Stimulated activated CD8-positive, alpha-beta memory T cell treated with anti-CD3 and anti-CD28 coated beads, Interleukin-2, amount 100 ng/mL, for 48 hours (primary cell): ENCODE measurements at places on chromosomes 1 and 21.
A peak's percentile ranks its signal among the peaks of the same experiment; 100 is the strongest.

DNA sequence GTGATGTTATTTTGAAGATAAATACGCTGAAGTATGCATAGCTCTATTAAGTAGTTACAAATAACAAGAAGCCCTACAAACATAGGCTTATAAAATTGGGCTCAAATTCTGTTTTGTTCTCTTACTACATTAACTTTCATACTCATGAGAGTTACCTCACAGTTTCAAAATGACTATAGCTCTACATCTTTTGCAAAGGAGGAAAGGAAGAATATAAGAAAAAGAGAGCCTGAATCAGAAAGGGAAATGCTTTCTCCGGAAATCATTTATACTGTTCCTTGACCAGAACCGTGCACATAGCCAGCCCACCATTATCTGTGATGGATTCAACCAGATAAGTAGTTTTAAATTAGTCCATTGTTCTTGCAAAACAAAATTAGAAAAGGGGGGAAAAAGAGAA lies 1252.1 kb downstream of the NCAM2 start:
- no peak for DNase-seq

DNA sequence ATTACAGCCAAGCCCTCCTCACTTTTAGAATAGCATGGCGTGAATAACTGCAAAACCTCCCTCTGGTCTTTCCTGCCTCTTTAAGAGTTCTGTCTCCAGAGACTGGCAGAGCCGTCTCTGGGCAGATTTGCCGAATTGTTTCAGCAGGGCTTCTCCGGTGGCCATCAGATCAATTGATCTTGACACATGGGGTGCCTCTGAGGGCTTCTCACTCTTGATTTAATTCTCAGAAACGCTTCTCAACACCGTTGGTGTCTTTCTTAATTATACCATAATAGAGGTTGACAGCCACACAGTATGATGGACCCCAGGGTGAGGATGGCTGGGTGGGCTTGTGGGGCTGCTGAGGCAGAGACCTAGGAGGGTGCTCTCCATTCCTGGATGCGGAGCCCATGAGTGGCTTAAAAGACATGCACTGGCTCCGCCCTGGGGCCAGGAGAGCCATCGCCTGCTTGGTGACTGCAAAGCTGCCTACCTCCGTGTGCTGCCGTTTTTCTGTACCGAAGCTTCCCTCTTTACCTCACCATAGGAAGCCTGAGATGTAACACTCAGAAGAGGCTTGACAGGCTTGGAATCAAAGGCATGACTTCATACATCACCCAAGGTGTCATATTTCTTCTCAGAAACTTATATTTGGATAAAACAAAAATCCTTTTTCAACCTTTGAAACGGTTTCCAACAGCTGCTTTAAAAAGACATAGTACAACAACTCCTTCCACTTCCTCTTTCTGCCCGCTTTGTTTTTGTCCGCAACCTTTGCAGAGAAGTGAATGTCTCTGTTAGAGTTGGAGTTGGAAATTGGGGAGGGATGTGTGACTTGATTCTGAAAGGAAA lies 82.9 kb downstream of the GALNT2 start:
- no peak for DNase-seq

- DNase-seq = no peak
Observed at GRCh38 chr1:27163093-27163492, 8.2 kb upstream of the SLC9A1 start.

DNA sequence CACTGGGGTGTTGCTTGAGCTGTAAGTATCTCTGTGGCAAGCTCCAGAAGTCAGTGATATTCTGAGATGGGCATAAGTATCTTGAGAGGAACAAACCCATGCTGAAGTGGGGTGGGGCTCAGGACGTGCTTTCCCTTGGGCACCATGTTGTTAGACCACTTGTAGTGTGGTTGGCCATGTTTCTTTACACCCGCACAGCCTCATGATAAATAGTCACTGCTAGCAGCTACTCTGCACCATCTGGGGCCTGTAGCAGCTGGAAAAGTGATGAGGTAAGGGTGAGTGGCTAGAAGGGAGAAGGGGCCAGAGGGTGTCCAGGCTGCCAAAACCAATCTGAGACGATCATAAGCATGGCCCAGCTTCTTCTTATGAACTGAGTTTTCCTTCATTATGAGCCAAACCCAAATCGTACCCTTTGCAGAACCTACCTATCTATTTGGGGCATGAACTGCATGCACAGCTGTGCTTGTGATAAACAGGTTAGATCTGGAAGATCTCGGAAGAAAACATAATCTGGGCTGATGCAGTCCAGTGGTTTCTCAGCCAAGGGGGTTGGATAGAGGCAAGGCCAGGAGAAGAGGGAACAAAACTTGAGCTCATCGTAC lies 91.9 kb upstream of the IRF2BP2 start:
- DNase-seq = no peak

GRCh38 chr1:248585266-248585665 lies 10.7 kb upstream of the OR2T34 start:
- DNase-seq = no peak

GRCh38 chr1:194223596-194223995 lies 1037.2 kb upstream of the B3GALT2 start:
- no peak for DNase-seq

- no peak for DNase-seq
Observed at GRCh38 chr1:223834660-223835263, 11.0 kb downstream of the TP53BP2 start.

DNA sequence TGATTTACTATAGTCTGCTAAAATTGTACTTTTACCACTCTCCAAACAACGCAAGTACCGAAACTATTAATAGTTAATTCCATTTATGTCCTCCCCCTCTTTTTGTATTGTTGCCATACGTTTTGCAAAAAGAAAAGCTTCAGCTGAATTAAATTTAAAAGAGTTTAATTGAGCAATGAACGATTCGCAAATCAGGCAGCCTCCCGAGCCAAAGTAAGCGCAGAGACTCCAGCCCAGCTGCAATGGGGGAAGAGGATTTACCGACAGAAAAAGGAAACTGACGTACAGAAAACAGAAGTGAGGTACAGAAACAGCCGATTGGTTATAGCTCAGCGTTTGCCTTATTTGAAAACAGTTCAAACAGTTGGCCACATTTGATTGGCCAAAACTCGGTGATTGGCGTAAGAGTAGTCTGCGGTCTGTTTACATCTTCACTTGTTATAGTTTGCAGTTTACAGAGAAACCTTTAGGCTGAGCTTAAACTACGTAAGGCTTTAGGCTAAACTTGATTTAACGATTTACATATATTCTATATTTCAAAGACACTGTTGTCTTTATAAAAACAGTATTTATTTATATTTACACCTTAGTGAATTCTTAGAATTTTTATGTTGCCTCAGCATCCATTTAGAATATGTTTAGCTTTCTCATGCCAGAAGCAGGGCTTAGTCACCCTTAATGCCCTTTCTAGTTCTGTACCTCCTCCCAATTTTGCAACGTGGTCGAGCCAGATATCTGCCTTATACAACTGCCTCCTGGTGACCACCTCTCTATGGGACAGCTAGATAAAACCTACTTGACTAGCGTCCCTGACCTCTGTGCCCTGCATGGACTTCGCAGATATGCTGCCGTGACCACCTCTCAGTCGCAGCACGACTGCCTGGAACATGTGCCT lies 23.8 kb downstream of the CR1 start:
- DNase-seq = no peak

GRCh38 chr1:65002156-65002507 lies 35.8 kb upstream of the JAK1 start:
- no peak for DNase-seq

- no peak for DNase-seq
Observed at GRCh38 chr1:29249170-29249691, 12.9 kb downstream of the PTPRU start.

GRCh38 chr1:161021165-161021969 lies 415 bp upstream of the F11R start:
- DNase-seq = peak; percentile 81

DNA sequence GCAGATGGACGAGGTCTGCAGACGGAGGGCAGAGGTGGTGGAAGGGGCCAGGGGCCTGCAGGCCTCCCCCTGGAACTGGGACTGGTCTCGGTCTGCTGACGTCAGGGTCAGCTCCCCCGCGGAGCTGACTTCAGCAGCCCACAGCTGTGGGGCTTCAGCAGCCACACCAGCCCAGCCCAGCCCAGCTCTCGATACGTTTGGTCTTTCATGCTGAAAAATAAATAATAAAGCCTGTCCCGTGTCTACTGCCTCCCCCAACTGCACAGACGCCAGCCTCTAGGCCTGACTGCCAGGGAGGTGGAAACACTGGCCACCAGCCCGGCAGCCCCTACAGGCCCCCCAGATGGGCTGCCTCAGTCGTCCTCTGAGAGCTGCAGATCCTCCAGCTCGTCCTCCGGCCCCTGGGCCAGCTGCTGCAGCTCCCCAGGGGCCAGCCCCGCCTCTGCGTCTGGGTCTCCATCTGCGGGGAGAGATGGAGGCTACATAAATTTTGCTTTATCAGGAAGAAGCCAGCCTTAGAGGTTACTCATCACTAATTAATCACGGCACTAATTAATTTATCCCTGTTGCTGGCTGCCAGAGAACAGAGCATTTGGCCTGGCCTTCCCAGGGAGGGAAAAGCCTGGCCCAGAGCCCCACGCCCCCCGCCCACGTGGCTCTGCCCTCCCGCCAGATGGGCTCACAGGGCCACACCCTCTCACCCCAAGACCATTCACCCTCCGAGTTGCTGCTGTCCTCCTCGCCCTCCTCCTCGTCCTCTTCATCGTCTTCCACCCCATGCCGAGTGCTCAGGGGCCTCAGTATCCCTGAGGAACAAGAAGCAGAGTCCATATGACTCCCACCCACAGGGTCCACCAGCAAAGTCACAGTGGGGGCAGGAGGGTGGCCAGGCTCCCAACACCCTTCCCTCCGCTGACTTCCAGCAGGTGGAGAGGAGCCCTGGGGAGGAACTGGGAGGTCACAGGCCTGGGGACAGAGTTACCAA lies 14.4 kb downstream of the NOC2L start:
- DNase-seq = no peak

DNA sequence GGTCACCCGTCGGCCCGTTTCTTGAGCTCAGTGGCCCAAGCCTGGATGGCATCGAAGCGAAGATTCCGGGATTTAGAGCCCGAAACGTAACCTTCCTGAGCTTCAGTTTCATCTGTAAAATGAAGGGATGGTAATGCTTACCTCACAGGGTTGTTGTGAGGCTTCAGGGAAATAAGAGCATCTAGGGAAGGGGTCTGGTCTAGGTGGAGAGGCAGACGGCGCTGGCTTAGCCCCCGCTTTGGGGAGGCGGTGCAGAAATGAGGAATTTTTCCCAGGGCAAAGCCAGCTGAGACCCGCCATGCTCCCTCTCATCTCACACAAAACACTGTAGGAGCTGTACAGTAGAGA lies 717 bp upstream of the MYCL start:
- DNase-seq = no peak

DNA sequence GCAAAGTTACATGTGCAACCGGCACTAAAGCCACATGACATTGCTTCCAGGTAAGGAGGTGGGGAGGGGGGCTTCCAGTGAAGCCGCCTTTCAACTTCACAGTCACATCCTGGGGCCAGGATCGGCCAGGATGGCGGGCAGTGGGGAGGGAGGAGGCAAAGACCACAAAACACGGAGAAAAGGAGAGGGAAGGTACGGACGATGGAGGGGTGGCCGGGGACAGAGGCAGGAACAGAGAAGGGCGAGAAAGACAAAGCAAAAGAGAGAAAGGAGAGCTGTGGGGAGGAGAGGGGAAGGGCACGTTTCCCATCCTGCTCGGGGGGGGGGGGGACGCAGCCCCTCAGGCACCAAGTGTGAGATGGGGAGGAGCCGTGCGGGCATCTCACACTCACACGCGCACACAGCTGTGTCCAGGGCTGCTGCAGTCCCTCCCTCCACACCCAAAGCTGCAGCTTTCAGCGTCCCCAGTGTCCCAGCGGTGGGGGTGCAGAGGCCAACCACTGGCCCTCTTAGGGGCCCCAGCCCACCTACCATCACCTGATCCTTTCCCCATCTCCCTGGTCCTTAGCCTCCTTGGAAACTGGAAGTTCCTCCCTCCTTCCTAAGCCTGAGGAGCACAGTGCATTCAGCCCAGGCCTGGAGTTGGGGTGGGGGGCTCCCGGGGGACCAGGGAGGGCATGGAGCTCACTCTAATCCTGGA lies 2.4 kb downstream of the SH2D5 start:
- no peak for DNase-seq

DNA sequence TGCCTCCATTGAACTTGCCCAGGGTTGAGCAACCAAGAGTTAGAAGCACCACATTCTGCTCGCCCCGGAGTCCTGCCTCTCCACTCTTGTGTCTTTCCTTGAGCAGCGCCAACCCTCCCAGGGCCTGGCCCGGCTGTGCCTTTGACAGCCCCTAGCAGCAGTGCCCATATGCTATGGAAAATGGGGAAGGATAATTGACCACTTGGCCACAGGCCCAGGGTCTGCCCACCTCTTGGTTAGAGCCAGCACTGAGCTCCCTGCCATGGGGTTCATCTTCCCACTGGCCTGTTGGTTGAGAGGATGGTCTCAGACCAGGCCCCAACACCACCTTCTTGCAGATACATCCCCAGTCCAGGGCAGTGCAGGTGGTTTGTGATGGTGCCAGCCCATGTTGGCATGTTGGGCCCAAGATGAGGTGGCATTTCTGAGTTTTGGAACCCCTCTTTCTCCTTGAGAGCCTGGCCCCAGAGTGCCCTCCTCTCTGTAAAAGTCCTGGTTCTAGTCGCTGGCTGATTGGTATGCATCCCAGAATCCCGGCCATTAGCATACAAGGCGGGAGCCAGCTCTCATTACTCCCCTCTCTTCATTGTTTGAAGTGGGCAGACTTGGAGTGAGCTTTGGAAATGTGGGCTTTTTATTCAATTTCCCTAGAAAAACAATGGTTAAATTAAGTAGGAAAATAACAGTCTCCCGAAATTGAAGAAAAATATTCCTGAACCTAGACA lies 7.6 kb downstream of the ARHGEF10L start:
- DNase-seq = no peak

- no peak for DNase-seq
Observed at GRCh38 chr1:180777072-180777689, 135.5 kb upstream of the KIAA1614 start.

DNA sequence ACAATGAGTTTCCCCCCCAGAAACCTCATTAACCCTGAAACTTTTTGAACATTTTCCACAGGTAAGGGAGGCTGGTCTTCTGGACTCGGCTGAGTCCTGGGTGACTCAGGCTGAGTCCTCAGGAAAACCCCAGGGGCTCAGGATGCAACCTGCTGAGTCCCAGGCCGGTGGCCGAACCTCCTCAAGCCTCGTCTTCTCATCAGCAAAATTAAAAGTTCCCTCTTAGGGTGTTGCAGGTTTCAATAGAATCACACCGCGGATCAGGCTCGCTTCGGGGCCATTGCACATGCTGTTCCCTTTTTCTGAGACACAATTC lies 35.0 kb upstream of the GRHL3 start:
- DNase-seq = no peak

- DNase-seq = no peak
Observed at GRCh38 chr1:82179131-82179530, 378.4 kb downstream of the ADGRL2 start.
